Bronchial epithelial cell (primary cell): ENCODE measurements at places on chromosomes 11 and 22. TPM values are rescaled to one million over a fixed set of nuclear protein-coding genes. Genes with fewer than 3 reads are reported as not detected.

Gene FOSL1
- 2.6 and 3.1 TPM in 2 replicates for total RNA-seq

Gene BTG4
- total RNA-seq: 0.26 and 0.51 TPM in 2 replicates

Gene SLC29A2
- 1.9 and 2.1 TPM in 2 replicates for total RNA-seq

Gene KRTAP5-6
- not detected in 2 replicates for total RNA-seq

Gene YPEL4
- total RNA-seq: 0.26 TPM in 1 of 2 replicates, not detected in the other

Gene MYRF
- total RNA-seq: under 0.01 and 0.13 TPM in 2 replicates

Gene SREBF2
- total RNA-seq: 44.2 and 66.4 TPM in 2 replicates

Gene TMPRSS5
- under 0.01 and 0.13 TPM in 2 replicates for total RNA-seq

Gene CCDC87
- total RNA-seq: under 0.01 TPM in 2 replicates

Gene JAML
- 0.13 TPM in 1 of 2 replicates, not detected in the other for total RNA-seq

Gene RTN4R
- 2.6 and 2.8 TPM in 2 replicates for total RNA-seq

Gene GVQW3
- total RNA-seq: 0.26 TPM in 2 replicates

Gene INS
- total RNA-seq: not detected in 2 replicates

Gene SLC22A8
- not detected in 2 replicates for total RNA-seq

Gene OR10D3
- not detected in 2 replicates for total RNA-seq

Gene CCDC81
- total RNA-seq: 0.53 and 0.64 TPM in 2 replicates

Gene VPS51
- 157 and 203 TPM in 2 replicates for total RNA-seq

Gene LRRC74B
- total RNA-seq: not detected in 2 replicates

Gene MAPK8IP2
- total RNA-seq: 0.53 and 0.77 TPM in 2 replicates

Gene SCGB1A1
- not detected in 2 replicates for total RNA-seq

Gene DEUP1
- total RNA-seq: under 0.01 TPM in 1 of 2 replicates, not detected in the other

Gene OR4D5
- not detected in 2 replicates for total RNA-seq

Gene ZNF143
- 54.2 and 63.8 TPM in 2 replicates for total RNA-seq

Gene MRGPRE
- not detected in 2 replicates for total RNA-seq

Gene ARHGEF17
- total RNA-seq: 4.5 and 5.1 TPM in 2 replicates

Gene C11orf91
- not detected in 2 replicates for total RNA-seq

Gene DDI1
- not detected in 2 replicates for total RNA-seq

Gene SELENOO
- 20.8 and 25.7 TPM in 2 replicates for total RNA-seq
